ENCODE measurements at places on chromosomes 1 and 21. TPM values are rescaled to one million over a fixed set of nuclear protein-coding genes. Genes with fewer than 3 reads are reported as not detected.

DNA sequence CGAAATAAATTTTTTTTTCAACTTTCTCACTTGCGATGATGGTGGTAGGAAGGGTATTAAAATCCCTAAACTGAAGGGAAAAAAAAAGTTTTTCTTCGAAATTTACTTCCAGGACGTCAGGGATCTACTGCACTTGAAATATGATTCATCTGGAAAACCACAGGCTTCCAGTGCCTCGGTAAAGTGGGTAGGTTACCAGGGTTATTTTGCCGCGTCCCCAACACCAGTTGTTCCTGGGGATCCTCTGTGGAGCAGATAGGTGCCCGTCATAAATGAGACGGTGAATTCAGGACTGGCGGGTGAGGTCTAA is 773 bp downstream of the RABIF start:
- no peak for DNase-seq

DNA sequence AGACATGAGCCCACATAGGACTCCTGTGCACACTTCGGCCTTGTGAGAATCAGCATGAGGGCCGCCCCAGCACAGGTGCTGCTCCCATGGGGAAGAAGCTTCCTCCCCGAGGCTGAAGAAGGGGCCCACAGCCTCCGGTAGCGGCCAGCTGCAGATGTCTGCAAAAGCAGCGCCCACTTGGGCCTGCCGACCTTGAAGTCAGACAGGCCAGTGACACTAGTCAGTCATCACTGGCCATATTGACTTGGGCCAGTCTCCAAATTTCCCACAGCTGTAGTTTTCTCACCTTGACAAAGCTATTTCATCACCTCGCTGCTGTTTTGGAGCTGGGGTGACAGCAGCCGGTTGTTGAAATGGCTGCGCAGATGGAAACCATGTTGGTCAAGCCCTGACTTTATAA is 83.0 kb downstream of the RIPK4 start:
- DNase-seq, result no peak

DNA sequence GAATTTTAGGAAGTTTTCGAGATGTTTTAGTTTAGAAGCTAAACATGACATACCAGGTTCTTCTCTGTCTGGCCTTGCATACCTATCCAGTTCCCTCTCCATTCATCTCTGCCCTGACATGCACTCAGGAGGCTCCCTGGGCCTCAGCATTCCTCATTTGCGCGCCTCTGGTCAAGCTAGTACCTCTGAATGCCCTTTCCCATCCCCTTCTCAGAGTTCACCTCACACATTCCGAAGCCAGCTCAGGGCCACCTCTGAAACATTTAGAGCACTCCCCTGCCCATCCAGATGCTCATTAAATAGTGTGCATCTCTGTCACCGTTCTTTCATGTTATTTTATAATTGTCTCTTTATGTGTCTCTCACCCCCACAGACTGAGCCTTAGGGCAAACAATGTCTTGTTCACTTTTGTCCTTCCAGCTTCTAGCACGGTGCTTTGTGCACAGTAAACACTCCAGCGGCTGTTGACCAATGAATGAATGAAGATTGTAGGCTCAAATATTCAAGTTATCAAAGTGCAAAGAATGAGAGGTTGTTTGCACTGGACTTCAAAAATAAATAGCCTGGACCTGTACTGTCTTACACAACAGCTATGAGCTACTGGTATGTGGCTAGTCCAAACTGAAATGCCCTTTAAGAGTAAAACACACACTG is 1.2 kb upstream of the DHCR24 start:
- no peak for DNase-seq

GRCh38 chr21:25826652-25827051 is 91.9 kb downstream of the GABPA start:
- no peak for DNase-seq

DNA sequence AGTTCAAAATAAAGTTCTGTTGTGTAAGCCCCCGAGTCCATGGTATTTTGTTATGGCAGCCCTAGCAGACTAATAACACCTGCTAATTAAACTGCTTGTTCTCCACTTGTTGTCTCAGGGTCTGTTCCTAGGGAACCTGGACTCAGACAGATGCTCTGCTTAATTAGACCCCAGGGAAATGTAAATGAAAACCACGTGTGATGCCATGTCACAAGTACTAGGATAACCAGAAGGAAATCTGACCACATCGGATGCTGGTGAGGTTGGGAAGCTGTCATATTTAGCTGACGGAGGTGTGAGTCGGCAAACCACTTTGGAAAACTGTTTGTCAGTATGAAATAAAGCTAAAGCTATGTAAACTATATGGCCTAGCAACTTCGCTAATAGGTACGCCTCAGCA is 19.6 kb downstream of the EDN2 start:
- no peak for DNase-seq

DNA sequence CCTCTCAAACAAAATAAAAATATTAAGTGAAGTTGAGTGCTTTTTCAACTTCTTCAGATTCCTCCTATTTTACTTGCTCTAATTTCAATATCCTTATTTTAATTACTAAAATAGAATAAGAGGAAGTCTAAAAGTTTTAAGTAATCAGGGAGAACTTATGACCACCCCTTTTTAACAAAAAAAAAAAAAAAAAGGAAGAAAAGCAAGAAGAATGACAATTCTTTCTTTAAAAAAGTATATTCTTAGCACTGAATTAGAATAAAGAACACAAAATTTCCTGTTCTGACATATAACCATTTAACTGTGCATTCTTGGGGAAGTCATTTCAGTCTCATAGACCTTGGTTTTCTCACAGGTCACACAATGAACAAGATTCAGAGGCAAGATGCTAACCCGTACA is 46.8 kb downstream of the SAMSN1 start:
- DNase-seq, result no peak

DNA sequence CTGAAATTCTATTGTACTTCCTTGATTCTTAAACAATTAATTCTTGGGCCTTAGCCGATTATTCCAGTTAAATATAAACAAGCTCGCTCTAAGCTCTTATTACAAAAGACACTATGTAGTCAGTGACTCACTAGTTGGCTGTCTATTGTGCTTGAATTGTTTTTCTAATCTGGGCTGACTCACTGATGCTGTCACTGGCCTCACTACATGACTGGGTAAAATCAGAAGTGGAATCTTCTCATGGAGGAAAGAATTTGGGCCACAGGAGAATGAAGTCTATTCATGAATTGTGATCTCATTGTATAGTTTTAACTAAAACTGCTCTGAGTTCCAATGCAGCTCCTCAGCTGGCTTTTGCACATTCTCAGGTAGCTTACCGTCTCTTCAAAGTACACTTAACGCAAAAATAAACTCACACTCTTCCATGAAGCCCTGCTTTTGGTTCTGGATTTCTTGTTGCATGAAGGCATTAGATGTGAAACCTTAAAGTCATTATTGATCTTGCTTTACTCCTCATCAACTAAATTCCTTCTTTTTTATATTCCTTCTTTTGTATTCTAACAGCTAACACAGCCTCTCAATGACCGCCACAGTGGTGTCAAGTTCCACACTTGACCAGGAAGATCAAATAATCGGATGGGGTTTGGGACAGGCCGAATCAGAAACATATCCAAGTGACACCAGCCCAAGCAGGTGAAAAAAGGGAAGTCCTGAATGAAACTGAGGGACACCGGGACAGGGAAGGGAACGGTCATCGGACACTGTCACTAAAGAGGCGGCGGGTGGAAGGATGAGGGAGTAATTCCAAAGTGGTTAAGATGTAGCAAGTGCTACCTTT is 80.9 kb upstream of the LBR start:
- no peak for DNase-seq

DNA sequence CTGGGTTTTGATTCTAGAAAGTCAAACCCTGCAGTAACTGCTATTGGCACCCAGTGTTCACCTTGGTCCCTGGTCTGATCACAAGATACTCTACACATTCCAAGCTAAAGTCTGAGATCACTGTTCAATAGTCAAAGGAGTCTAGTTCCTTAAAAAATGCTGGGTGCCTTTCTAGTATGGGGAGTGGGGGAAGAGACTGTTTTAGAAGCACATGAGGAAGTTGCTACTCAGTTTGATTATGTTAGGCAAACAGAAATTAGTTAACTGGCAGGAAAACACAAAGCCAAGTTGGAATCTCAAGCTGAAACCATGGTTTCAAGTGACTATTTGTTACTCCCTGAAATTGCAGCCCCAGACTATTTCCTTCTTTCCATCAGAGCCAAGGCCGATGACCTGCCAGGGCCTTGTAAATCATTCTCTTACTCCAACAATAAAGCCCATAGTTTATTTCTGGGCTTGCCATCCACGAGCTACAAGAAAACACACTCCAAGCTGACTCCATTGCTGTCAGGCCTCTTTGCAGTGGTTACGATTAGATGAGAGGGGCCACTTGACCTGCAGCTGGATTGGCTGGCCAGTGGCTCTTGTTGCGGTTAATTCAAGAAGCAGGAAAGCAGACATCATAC is 21.1 kb upstream of the VTCN1 start:
- DNase-seq, result peak; percentile 49

GRCh38 chr21:43702785-43703034 is 16.2 kb upstream of the PDXK start:
- DNase-seq, result no peak

The SYDE2 gene
- 21.3 TPM for total RNA-seq

The ODR4 gene
- 20.6 TPM for total RNA-seq

All from lower lobe of right lung (tissue), 2 donors.